ENCODE measurements at places on chromosomes 2 and 18.

DNA sequence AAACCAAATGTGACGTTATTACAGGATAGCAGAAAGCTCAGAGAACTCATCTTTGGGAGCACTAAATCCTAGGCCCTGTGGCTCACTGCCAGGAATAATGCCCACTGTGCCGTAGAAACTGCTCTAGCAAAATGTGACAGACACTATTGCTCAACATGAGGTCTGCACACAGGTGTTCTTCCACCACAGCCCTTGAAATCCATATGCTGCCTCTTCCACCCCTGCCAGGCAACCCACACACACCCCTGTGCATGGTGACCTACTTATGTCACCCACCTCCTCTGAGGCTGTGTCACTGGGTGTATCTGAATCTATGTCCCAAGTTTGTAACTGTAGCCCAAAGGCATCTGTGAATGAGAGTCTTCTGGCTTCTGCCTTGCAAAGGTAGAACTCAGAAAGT lies 66.1 kb upstream of the MBOAT2 start:
- DNase-seq = no peak

DNA sequence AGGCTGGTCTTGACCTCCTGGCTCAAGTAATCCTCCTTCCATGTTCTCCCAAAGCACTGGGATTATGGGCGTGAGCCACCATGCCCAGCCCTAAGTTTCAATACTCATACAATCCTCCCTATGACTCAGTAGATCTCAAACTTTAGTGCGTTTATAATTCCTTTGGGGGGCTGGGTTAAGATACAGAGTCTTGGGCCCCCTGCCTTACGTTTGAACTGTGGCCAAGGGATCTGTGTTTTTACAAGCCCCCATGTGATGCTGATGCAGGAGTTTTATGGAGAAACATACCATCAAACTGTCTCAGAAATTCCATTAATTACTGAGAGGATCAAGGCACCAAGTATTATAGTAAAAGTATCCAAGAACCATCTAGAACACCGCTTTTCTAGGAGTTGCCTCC lies 38.2 kb upstream of the FAM136A start:
- DNase-seq = no peak

DNA sequence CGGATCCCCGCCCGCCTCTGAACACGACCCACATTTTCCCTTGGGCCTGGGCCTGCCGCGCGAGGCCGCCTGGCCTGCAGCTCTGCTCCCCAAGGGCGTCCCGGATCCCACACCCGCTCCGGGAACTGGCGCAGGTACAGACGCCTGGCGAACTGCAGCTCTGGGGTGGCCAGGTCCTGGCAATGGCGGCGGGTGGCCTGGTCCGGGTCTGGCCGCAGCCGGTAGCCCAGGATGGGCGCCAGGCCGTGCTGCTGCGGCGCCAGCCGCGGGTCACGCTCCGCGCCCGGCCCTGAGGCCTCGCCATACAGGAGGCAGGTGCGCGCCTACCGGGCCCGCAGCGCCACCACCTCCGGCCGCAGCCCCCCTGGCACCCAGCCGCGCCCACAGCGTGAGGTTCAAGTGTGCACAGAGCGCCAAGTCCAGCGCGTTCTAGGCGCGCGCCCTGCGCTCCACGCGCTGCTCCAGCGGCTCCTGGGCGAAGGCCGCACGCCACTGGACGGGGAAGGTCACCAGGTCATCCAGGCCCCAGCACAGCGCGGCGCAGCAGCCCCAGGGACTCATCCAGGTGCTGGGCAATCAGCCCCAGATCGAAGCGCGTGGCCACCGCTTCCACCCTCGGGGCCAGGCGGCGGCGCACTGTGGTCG lies 9.5 kb downstream of the AQP12A start:
- no peak for DNase-seq

DNA sequence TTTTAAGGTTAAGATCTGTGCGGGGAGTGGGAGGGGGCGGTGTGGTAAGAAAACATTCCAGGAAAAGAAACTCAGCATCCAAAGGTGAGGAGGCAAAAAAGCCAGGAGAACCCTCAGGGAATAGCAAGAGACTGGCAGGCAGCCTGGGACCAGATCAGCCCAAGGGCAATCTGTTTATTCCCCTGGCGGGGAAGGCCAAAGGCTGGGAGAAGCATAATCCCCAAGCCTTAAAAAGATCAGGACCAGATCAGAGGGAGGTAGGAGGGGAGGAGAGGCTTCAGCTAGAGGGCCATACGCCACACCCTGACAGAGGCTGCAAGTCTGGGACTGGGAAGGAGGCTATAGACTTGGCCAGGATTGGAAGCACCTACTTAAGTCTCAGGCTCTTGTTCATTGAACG lies 163.0 kb upstream of the PXDN start:
- no peak for DNase-seq
